ENCODE measurements at places on chromosomes 1 and 21.

DNA sequence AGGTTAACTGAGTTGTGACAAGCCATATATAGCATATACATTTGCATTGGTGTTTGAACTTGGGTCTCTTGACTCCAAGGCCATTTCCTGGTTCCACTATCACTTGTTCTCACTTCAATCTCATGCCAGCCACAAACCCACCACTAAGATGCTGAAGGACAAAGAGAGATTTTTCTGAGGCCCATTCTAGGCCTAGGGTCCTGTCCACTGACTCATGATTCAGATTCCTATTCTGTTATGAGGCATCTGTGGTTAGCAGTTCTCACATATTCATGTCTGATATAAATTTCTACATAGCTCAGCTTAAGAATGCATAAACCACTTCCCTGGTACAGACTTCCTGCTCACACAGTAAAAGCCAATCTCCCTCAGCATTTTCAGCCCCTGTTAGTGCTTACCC, 326.1 kb upstream of the BEND5 start:
- DNase-seq, result no peak

DNA sequence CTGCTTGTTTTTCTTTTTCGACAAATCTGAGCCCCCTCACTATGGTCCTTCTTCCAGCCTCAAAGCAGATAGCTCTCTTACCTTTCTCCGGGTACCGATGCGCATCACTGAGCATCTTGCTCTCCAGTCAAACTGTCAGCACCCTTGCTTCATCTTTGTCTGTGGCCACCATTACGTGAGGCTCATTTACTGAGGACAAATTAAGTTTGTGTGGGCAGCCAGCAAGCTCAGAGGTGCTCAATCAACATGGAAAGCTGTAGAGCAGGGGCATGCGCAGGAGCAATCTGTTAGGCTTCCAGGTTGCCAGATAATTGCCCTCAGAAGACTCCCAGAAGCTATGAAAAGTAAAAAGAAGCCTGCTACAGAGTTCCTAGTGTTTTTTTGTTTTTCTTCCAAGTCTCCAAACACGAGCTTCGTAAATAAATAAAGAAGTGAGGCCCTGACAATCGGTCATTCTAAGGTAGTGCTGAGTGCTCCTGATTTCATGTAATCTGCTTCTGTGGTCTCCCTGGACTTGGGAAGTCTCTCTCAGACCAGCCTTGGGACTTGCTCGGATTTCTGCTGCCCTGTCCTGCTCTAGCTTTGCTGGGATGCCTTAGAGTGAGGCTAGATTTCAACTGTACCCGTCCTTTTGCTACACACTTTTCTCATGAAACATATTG, 1.8 kb downstream of the C1orf53 start:
- DNase-seq, result no peak

DNA sequence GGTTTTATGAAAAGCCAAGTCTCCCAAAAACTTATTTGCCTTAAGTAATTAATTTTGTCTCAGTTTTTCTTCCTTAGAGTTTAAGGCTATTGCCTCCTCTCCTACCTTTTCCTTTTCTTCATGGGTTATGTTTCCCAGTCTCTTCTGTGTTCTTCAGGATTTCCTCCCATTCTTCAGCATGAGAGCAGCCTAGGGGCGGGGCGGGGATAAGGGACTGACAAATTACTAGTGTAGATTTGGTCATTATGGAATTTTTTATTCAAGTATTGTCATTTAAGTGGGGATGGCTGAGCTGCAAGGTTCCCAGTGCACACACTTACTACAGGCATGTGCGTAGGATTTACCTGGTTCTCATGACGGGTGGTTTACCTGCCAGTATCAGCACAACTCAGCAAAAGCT, 35.2 kb upstream of the PIGV start:
- no peak for DNase-seq

DNA sequence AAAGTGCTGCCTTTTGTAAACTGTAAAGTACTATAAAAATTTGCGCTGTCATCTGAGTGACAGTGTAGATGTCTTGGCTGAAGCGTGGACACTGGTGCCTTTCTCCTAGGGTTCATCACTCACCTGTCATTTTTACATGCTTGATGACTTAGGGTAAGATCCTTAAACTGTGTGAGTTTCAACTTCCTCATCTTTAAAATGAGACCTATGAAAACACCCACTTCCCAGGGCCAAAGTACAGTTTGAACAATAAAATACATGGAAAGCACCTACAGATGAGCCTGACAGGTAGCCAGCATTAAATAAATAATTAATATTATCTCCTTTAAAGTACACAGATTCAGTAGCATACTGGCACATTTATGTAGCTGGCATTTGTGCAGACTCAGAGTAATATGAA, 309.9 kb downstream of the CHRM3 start:
- DNase-seq, result no peak

GRCh38 chr1:32894681-32895080, 6.5 kb downstream of the TMEM54 start:
- DNase-seq, result no peak

GRCh38 chr1:222914861-222915632, 100.2 kb downstream of the DISP1 start:
- DNase-seq, result no peak

DNA sequence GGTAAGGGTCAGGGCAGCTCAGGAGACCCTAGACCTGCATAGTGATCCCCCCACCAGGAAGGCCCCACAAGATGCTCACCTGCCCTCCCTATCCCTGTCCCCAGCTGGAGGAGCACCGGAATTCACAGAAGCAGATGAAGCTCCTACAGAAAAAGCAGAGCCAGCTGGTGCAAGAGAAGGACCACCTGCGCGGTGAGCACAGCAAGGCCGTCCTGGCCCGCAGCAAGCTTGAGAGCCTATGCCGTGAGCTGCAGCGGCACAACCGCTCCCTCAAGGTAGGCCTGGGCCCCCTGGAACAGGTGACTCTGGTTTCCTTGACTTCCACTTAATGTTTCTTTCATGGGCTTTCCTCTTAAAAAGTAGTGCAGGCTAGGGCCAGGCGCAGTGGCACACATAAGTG, 8.4 kb downstream of the TXLNA start:
- no peak for DNase-seq

DNA sequence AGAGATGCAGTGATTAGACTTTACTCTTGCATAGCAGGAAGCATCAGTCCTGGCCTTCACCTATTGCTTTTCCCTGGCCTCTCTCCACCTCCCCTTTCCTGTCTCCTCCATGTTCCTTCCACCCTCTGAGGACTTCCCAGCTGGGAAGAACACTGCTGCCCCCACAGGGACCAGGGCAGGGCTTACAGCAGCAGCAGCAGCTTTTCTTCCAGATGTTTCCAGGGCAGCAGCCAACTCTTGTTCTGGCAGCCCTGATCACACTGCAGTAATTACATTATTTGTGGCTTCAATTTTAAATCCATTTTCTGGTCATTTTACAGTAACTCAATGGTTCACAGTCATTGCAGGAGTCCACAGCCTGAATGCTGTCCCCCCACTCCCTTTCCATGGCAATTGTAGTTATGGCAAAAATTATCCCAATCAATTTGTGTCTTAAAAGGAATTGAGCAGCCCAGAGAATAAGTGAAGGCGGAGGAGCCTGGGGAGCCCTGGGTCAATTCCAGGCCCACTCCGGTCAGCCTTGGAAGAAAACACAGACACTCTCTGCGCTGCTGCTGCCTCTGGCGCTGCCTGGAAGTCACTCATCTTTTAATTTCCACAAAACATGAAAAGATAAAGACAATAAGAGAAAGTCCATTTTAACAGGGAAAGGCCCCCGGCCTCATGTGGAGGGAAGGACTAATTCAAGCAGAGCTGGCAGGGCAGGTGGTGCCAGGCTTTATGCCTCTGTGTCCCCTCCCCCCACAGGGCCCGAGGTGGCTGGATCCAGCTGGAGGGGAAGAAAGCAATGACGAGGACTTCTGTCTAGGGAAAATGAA, 148.6 kb downstream of the GRIK3 start:
- no peak for DNase-seq

GRCh38 chr1:48948562-48948961, 171.9 kb upstream of the BEND5 start:
- no peak for DNase-seq

DNA sequence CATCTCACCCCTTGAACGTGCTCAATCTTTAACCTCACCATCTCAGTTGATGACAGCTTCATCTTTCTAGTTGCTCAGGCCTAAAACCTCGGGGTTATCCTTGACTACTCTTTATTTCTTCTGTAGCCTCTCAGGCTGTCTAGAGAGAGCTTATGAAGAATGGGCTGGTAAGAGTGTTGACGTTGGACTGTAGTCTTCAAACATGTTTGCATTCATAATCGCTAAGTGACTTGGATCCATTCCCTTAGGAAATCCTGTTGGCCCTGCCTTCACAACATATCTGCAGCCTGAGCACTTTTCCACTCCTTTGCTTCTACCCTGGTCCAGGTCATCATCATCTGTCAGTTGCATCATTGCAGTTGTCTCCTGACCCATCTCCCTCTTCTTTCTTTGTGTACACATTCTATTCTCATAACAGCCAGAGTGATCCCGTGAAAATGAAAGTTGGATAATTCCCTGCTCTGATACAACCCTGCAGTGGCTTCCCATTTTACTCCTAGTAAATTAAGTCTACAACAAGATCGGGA, 10.5 kb downstream of the UCK2 start:
- no peak for DNase-seq

DNA sequence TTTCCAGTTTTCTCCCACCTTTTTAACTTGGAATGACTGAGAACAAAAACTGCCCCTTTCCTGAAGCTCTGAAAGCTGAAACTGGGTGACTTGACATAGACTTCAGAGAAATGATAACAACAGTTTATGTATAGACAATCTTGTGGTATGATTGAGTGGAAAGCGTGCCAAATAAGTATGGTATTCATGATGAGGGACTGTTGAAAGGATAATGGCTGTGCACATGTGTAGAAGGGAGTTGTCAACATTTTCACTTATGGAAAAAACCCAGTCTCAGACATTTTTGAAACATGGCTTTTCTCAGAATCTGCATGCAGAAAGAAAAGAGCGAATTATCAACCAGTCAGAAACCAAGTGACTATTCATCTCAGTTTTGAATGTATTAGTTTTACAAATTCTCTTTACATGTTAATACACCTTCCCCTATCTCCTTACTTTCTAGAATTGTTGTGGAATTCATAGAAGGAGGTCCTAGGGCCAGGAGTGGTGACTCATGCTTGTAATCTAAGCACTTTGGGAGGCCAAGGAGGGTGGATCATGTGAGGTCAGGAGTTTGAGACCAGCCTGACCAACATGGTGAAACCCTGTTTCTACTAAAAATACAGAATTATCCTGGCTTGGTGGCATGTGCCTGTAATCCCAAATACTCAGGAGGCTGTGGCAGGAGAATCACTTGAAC, 261.2 kb downstream of the S1PR1 start:
- no peak for DNase-seq

DNA sequence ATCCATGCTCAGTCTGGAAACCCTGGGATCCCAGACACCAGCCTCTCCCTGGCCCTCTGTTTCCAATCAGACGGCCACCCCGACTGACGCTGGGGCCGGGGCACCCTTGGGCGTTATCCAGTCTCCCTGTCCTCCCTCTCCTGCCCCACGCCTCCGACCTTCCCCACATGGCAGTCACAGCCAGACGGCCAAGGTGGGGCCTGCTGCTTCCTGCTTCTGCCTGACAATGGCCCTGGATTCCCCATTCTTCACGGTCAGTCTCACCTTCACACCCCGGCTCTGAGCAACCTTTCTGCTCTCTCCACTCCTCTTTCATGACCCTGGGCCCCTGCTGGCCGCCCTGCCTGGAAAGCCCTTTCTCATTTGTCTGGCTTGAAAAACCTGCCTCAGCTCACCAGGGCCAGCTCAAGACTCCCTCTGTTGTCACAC, 6.6 kb downstream of the GNG4 start:
- no peak for DNase-seq

GRCh38 chr1:169250022-169250421, 117.6 kb downstream of the NME7 start:
- DNase-seq, result no peak

- no peak for DNase-seq
These were observed 601 bp downstream of the FAM131C start for GRCh38 chr1:16072616-16073484.

DNA sequence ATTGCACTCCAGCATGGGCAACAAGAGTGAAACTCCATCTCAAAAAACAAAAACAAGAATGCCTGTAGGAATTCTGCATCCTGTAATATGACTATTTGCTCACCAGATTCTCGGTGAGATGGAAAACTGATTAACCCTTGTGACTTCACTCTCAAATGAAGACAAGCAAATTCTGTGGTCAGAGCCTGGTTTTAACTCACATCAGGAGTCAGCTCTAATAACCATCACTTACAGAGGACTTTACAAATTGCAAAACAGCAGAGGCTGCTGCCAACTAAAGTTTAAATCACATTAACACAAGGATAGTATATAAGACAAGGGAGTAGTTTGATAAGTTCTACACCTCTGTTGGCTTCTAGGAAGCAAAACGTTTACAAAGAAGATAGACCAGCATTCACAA, 35.7 kb upstream of the FAM163A start:
- no peak for DNase-seq

DNA sequence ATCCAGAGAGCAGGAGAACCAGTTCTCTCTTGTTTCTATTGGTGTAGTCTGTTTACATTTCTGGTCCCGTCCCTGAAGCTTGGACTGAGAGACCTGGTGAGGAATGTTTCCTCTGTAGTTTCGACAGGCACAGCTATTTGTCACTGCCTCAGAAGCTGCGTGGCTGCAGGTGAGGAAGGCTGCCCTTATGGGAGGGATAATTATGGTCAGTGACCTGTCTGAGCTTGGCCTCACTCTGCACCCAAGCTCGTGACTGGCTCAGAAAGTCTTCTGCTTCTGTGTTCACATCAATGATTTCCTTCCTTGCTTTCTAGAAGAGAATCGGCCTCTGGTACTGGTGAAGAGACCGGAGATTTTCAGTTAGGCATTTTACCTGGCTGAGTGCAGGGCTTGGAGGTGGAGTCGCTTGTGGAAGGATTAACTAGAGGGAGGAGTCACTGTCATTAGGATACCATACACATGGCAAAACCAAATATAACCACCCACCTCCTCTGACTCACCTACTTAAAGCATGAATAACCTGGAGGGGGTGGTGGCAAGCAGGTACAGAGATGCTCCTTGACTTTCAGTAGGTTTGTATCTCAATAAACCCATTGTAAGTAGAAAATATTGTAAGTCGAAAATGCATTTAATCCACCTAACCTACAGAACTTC, 19.9 kb upstream of the WDR26 start:
- no peak for DNase-seq

GRCh38 chr1:214441119-214441518, 110.3 kb downstream of the PTPN14 start:
- DNase-seq, result no peak

DNA sequence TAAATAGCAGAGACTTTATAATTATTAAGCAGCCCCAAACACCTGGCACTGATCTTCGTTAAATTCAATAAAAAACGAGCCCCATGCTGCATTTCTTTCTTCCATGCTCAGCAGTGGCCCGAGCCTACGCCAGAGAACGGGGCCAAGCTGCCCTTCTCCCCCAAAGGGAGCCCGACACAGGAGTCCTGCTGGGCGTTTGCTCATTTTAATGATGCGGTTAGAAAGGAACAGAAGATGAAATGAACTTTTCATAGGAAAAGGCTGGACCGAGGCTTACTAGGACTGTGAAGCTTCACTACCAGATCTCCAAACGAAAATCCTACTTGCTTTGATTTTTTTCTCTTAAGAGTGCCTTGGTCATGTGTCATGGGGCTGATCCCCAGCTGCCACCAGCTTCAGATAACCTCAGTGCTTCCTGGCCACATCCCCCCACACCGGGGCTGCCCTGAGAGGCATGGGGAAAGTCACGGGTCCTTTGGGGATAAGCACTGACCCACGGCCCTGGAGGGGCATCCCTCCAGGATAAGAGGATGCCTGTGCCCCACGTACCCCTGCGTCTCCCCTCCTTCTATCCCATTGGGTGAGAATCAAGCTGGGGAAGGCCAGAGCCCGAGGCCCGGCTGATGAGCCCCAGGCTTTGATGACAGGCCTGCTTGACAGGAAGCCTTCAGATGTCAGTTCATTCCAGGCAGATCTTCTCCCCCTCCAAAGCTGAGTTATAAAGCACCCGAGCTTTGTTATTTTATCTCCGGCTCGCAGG, 34.2 kb downstream of the PGBD5 start:
- DNase-seq, result no peak
